ENCODE measurements at places on chromosomes 13 and 19. TPM values are rescaled to one million over a fixed set of nuclear protein-coding genes. Genes with fewer than 3 reads are reported as not detected.

DNA sequence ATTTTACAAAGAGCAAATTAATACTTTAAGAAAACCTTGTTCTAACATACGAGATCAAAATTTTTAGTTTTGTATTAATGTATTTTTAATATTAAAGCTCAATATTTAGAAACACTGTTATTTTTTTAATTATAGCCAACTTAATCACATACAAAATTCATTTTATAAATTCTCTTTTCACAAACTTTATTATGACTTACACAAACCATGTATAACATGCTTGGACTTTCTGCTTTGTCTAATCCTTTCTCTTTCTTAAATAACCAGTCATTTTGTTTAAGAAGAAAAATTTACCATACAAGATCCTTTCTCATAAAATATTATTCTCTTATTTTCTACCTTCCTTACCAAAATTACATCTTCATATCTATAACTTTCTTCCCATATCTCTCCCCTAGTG is 62.2 kb downstream of the CYSLTR2 start:
- no peak for DNase-seq

DNA sequence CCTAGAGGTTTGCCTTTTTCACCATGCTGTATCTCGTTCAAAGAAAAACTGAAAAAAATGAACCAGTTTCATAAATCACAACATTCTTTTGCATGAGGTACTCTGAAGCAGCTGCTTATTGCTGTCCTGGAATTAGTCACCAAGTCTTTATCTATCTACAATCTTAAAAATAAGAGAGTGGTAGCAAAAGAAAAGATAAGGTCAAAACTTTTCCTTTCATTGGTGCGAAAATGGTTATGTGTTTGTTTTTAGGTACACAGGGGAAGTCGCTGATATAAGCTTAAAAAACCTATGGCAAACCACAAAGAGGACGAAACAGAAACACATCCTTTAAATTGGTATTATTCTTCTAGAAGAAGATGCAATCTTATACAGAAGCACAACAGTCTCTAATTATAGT is 20.7 kb downstream of the OBI1 start:
- no peak for DNase-seq

DNA sequence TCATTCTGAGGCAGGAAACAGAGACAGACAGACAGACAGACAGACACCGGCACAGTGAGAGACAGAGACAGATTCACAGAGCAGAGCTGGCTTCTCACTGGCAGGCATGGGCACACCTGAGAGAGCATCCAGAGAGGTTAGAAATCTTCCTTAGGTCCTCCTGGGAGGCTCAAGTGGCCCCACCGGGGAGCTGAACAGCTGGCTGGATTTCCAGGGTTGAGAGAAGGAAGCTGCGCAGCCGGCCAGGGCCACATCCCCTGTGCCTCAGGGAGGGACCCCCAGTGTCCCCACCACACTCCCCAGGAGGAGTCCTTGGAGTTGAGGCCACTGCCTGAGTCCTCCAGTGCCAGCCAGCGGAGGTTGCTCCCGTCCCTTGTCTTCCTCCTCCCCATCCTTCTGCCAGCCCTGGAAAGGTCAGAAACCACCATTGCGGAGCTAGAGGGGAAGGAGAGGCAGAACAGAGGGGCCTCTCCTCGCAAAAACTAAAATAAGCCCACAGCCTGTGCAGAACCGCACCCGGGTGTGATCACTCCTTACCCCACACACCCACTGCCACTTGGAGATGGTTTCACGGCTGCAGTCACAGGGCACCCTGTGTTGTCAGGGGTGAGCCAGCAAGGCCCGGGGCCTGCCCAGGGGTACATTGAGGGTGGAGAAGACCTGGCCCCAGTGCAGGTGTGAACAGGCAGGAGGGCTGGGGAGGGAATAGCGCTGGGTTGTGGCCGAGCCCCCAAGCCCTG is 4.2 kb downstream of the FFAR3 start:
- no peak for DNase-seq

DNA sequence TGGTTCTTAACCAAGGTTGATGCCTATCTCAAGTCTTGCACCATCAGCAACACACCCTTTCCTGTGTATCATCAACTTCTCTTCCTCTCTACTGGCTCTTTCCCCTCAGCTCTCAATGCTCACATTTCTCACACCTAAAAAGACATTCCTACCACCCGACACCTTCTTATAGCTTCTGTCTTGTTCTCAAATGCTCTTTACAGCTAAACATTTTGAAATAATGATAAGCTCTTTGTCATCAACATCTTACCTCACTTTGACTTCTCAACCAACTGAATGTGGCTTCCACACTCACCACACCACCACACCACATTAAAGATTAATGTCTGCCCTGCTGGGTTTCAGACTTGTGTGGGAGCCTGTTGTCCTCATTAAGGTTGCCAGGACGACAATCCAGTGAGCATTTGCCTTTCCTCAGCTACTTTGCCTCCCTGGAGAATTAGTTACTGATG is 67.8 kb downstream of the RXFP2 start:
- no peak for DNase-seq

GRCh38 chr13:46192412-46192811 is 10.4 kb upstream of the LCP1 start:
- DNase-seq = no peak

The EHD2 gene
- 0.87 TPM for total RNA-seq

DNA sequence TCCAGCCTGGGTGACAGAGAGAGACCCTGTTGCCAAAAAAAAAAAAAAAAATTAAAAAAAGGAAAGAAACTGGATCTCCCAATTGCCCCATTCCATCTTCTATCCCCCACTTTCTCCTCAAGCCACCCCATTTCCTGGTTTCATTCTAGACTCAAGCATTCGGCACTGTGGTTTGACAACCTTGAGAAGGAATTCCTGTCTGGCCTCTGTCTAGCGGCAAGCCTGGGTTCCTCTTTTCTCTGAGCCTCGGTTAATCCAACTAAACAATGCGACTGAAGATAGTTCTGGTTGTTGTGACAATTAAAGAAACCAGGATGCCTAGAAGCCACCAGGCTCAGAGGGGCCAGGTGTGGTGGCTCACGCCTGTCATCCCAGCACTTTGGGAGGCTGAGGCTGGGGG is 3.3 kb upstream of the C3 start:
- DNase-seq = no peak

GRCh38 chr13:99425485-99426341 is 75.6 kb upstream of the TM9SF2 start:
- no peak for DNase-seq

The CLPTM1 gene
- 31.0 TPM for total RNA-seq

Data from NCI-H460 (cell line).